ENCODE measurements at places on chromosomes 3 and 15.

GRCh38 chr3:20240154-20240883 is 54.3 kb upstream of the SGO1 start:
- H3K27ac ChIP-seq = no peak overlapping the region
- no peak overlapping the region for H3K4me3 ChIP-seq
- no peaks in the 10 kb centered on the region for H3K27me3 ChIP-seq
- DNase-seq = no peak
- peaks cover 2% of the 10 kb centered on the region for H3K4me1 ChIP-seq

GRCh38 chr15:41917767-41918430 is 24.0 kb upstream of the SPTBN5 start:
- H3K27me3 ChIP-seq = no peaks in the 10 kb centered on the region
- peaks cover 31% of the 10 kb centered on the region for H3K4me1 ChIP-seq
- peak overlapping the region; percentile 15 for H3K27ac ChIP-seq
- H3K36me3 ChIP-seq = no peaks in the 10 kb centered on the region
- DNase-seq = no peak
- H3K4me3 ChIP-seq = no peak overlapping the region

GRCh38 chr3:50300681-50301254 is 1.6 kb upstream of the HYAL3 start:
- H3K36me3 ChIP-seq = no peaks in the 10 kb centered on the region
- H3K4me3 ChIP-seq = no peak overlapping the region
- peak overlapping the region; percentile 9 for H3K27ac ChIP-seq
- no peak for DNase-seq

DNA sequence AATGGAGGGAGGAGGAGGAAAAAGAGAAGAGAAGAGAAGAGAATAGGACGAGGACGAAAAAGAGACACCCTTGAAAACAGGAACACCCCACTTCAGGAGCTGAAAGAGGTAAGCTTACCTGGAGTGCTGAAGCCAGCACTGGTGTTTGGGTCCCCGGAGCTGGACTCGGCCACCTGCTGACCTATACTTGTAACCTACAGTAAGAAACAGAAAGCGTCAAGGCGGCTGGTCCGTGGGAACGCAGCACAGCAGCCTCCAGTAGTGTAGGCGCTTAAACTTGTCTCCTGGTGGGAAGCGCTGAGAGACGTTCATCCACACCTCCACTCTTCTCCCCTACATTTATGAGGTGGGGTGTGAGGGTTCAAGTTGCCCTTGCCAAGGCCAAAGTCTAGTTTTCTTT is 141.0 kb downstream of the NSMCE3 start:
- no peak overlapping the region for H3K4me3 ChIP-seq
- H3K36me3 ChIP-seq = no peaks in the 10 kb centered on the region
- no peaks in the 10 kb centered on the region for H3K27me3 ChIP-seq

GRCh38 chr3:128432301-128432970 is 34.3 kb downstream of the DNAJB8 start:
- H3K27ac ChIP-seq = no peak overlapping the region
- H3K27me3 ChIP-seq = no peaks in the 10 kb centered on the region
- peaks cover 3% of the 10 kb centered on the region for H3K4me1 ChIP-seq
- H3K36me3 ChIP-seq = no peaks in the 10 kb centered on the region
- H3K4me3 ChIP-seq = peak overlapping the region; percentile 17

DNA sequence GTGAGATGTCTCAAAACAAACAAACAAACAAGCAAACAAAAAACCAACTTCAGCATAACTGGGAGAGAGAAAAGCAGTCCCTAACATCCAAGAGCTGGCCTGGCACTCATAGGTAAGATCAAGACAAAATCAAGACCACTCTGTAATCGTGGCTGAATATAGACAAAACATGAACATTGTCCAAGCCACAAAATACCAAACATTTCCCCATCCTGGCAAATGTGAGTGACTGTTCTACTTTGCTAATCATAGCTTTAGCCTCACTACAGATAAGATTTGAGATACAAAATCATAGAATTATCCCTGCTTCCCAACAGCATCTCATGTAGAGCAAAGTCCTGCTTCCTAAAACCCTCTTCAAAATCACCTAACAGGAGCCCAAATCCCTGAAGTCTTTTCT is 116.7 kb upstream of the PRTG start:
- no peaks in the 10 kb centered on the region for H3K36me3 ChIP-seq
- no peaks in the 10 kb centered on the region for H3K4me1 ChIP-seq
- H3K27ac ChIP-seq = no peak overlapping the region
- H3K4me3 ChIP-seq = no peak overlapping the region
- no peaks in the 10 kb centered on the region for H3K27me3 ChIP-seq
- no peak for DNase-seq

- peak; percentile 96 for DNase-seq
- H3K4me3 ChIP-seq = no peak overlapping the region
- H3K4me1 ChIP-seq = peaks cover 13% of the 10 kb centered on the region
- H3K27ac ChIP-seq = peak overlapping the region; percentile 67
Measured at GRCh38 chr3:43153216-43154083, 47.6 kb upstream of the POMGNT2 start.

GRCh38 chr15:80444680-80445251 is 40.6 kb downstream of the ARNT2 start:
- no peaks in the 10 kb centered on the region for H3K36me3 ChIP-seq
- no peaks in the 10 kb centered on the region for H3K27me3 ChIP-seq
- no peak overlapping the region for H3K4me3 ChIP-seq
- DNase-seq = no peak
- no peaks in the 10 kb centered on the region for H3K4me1 ChIP-seq

DNA sequence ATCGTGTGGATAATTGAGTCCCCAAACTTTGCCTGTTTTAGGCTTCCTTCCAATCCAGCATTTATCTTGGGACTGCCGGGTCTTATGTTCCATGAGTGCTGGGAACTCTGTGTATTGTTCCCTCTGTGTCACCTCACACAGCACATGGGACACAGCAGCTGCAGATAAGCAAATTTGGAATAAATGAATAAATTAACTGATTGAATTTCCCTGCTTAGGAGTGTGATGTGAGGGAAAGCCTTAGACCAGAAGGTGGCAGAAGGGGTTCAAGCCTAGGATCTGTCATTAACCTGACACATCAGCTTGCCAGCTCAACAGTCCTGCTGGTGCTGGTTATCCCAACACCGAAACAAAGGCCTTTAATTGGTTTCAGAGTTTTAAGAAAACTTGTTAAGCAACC is 114.3 kb downstream of the OXSM start:
- no peak for DNase-seq
- no peak overlapping the region for H3K27ac ChIP-seq
- H3K4me1 ChIP-seq = peaks cover 2% of the 10 kb centered on the region

- no peak for DNase-seq
- no peaks in the 10 kb centered on the region for H3K27me3 ChIP-seq
- no peaks in the 10 kb centered on the region for H3K36me3 ChIP-seq
- H3K4me3 ChIP-seq = no peak overlapping the region
Measured at GRCh38 chr3:189664311-189664710, 33.1 kb downstream of the TP63 start.

DNA sequence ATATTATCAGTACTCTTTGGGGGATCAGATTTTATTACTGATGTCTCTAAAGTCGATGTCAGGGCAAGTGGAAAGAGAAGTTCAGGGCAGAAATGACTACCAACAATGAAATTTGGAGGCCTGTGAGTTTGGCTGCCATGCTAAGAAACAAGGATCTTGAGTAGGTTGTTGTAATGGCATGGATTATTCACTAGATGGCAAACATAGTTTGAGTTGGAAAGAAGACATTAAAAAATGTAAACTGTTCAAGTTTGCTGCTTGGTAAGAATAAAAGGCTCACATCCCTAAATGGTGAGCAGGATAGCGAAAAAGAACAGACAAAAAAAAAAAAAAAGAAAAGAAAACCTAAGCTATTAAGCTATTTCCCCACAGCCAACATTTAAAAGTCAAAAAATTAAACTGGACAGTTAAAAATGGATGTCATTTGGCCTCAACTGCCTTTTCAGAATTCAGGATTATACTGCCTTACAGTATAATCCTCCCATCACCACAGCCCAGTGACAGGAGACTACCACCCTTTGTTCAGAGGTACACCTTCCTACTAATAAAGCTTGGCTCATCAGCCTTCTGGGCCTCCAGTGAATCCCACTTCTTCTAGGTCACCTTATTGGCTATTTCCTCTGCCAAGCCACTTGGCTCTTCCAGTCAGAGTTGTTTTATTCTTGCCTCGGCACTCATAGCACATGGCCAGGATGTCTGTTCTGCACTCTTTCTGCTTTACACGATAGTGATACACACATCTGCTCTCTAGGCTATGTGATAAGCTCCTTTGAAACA is 163.7 kb downstream of the PLD1 start:
- peak overlapping the region; percentile 36 for H3K27ac ChIP-seq
- peaks cover 5% of the 10 kb centered on the region for H3K4me1 ChIP-seq

DNA sequence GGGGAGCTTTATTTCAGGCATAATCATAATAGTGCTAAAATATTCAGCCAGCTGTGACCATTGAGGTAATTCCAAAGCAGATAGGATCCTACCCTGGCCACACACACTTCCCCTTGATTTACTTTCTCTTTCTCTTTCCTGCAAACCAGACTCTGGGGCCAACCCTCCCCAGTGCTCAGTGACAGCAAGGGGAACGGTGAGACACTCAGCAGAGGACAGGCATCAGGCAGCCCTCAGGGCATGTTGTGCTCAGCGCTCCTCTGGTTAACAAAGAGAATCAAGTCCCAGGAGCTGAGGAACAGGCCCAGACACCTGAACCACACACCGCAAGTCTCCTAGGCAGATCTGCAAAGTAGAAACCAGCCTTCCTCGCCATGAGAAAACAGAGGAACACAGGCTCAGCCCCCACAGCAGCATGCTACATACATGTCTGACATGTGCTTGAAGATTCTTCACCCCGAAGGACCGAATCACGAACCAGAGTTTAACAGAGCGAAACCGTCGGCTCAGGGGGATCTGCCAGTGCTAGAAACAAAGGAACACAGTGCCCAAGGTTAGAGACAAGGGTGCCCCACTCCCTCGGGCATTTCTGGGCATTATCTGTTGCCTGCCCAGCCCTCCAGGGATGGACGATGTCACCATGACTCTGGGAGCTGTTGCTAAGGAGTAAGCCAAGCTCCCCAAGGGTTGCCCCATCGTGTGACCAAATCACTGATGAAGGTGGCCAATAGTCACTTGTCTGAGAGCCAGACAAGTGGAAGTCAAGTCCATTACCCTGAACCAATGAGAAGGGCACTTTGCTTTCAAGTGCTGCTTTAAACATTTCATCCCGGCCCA is 17.5 kb downstream of the HDC start:
- H3K27ac ChIP-seq = no peak overlapping the region
- no peaks in the 10 kb centered on the region for H3K4me1 ChIP-seq
- DNase-seq = no peak

GRCh38 chr15:53037904-53038654 is 247.9 kb upstream of the ONECUT1 start:
- no peaks in the 10 kb centered on the region for H3K27me3 ChIP-seq
- no peak overlapping the region for H3K27ac ChIP-seq
- no peak overlapping the region for H3K4me3 ChIP-seq
- no peaks in the 10 kb centered on the region for H3K36me3 ChIP-seq
- H3K4me1 ChIP-seq = no peaks in the 10 kb centered on the region

DNA sequence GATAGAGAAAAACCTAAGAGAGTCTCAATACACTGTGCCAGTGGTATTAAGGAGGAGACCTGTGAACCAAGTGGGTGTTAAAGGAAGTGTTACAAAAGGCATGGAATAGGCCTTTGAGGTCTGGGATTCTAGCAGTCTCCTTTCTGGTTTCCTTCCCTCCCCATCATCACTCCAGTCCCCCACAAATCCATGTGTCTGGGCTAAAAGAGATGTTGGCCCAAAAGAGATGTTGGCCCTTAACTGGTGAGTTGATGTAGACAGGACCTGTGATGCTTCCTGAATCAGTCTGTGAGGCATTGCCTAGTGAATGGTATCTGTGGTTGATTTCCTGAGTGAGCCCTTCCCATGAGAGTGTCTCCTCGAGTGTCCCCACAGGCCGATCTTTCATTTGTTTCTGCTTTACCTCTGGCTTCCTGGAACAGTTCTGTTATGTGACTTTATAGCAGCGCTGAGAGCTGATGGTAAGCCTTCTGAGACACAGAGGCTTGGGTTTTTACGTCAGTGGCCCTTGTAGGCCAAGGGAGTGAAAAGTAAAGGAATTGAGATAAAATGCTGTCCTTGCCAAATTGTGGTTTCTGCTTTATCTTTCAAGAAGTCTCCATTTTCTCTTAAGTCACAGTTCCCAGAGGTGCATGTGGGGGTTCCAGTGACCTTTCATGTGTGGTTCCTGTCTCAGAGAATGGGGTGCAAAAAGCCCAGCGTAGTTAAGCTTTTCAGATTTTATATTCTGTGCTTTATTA is 87.8 kb downstream of the KLHL25 start:
- peak overlapping the region; percentile 92 for H3K27ac ChIP-seq
- peak; percentile 67 for DNase-seq
- no peaks in the 10 kb centered on the region for H3K27me3 ChIP-seq

GRCh38 chr15:88091444-88092016 is 165.0 kb downstream of the NTRK3 start:
- no peaks in the 10 kb centered on the region for H3K27me3 ChIP-seq
- no peak overlapping the region for H3K4me3 ChIP-seq
- H3K36me3 ChIP-seq = no peaks in the 10 kb centered on the region
- no peak overlapping the region for H3K27ac ChIP-seq
- DNase-seq = no peak
- no peaks in the 10 kb centered on the region for H3K4me1 ChIP-seq

Measured in ovary (tissue), 10 donors.